ENCODE measurements at places on chromosomes 2 and 18. TPM values are rescaled to one million over a fixed set of nuclear protein-coding genes. Genes with fewer than 3 reads are reported as not detected.
A peak's percentile ranks its signal among the peaks of the same experiment; 100 is the strongest.

DNA sequence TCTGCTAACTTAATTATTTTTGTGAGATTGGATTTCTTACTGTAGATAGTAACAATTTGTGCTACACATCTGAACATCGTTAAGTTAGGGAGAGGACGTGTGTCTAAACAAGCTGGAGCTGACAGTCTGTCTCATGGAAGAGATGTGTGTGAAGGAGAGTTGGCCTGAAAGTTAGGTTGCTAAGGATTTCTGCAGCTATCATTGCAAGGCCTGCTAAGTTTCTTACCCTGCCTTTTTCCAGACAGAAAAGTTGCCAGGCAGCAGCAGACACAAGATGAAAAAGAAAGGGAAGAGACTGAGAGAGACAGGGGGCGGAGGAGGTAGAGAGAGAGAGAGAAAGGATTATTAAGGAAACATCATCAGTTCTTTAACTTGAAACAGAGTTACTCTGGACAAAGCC lies 4.1 kb upstream of the LRP1B start:
- no peak for DNase-seq

The VSNL1 gene
- total RNA-seq = 0.96 TPM

- no peak for DNase-seq
Observed at GRCh38 chr2:186645999-186646398, 47.9 kb upstream of the FAM171B start.

- DNase-seq = no peak
Observed at GRCh38 chr2:237488295-237488694, 1.2 kb downstream of the MLPH start.

The CD28 gene
- total RNA-seq = not detected

GRCh38 chr18:48802543-48803290 lies 148.0 kb downstream of the SMAD7 start:
- peak; percentile 6 for DNase-seq

Measured in transverse colon (tissue), 4 donors.